NCI-H526 (cell line): ENCODE measurements at places on chromosomes 13 and 19.

GRCh38 chr13:44917589-44918325 is 71.5 kb downstream of the NUFIP1 start:
- DNase-seq, result peak; percentile 95

DNA sequence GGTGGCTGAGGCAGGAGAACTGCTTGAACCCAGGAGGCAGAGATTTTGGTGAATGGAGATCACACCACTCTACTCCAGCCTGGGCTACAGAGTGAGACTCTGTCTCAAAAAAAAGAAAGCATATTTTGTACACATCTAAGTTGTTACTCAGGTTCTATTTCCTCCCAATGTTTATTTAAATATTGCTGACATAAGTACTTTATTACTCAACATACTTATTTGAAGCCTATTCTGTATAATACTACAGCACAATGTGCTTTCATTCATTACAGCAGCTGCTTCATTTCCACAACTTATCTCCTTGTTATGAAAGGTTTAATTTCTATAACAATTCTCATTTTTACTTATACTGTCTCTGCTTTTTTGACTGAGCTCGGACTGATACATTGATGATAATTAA is 495.7 kb downstream of the SLITRK1 start:
- DNase-seq, result no peak

GRCh38 chr13:104355041-104355670 is 1288.9 kb upstream of the SLC10A2 start:
- no peak for DNase-seq

- no peak for DNase-seq
Observed at GRCh38 chr19:51816711-51817110, 21.8 kb downstream of the FPR3 start.

- peak; percentile 14 for DNase-seq
Observed at GRCh38 chr13:65966991-65967451, 1263.1 kb downstream of the PCDH9 start.

- DNase-seq, result no peak
Observed at GRCh38 chr19:32238076-32238475, 107.3 kb upstream of the ZNF507 start.

DNA sequence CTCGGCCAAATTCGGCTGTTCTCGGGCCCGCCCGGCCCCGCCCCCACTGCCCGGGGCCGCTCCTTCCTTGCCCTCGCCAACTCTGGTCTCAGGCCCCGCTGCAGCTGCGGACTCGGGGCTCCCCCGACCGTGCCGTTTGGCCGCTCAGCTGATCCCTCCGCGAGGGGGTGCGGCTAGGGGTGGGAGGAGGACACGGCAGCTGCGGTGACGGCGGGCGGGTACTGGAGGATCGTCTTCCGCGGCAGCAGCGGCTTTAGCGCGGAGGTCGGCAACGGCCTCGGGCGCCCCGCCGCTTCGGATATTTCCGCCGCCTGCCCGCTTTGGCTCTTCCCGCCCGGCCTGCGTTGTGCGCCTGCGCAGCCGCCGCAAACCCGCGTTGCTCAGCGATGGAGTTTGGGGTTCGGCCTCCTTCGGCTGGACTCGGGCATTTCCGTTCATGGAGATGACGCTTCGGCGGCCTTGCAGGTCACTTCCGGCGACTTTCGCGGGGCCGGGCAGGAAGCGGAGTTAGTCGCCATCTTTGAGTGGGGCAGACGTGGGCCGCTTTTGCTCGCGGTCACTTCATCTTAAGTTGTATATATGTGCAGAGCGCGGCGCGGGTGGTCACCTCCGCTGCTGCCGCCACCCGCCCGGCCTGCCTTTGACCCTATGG is 338 bp upstream of the UBE2M start:
- no peak for DNase-seq

- DNase-seq, result no peak
Observed at GRCh38 chr13:73204952-73205351, 146.1 kb downstream of the KLF5 start.

GRCh38 chr19:16456652-16457194 is 15.0 kb downstream of the EPS15L1 start:
- DNase-seq, result no peak

DNA sequence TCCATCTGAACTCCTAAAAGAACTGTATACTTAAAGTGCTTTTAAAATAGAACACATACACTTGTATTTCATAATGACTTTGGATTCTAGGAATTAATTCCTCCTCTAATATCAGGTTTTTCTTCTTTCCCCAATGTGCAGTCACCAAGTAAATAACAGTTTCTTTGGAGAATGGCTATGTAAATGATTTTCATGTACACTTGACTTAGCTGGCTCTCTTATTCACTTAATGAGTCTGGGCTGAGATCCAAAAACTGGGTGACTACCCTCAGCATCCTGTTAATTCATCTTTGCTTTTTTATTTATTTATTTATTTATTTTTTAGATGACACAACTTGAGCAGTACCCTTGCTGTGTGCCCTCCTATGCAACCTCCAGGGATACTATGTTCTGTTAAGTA is 1003.7 kb downstream of the SLITRK1 start:
- no peak for DNase-seq

DNA sequence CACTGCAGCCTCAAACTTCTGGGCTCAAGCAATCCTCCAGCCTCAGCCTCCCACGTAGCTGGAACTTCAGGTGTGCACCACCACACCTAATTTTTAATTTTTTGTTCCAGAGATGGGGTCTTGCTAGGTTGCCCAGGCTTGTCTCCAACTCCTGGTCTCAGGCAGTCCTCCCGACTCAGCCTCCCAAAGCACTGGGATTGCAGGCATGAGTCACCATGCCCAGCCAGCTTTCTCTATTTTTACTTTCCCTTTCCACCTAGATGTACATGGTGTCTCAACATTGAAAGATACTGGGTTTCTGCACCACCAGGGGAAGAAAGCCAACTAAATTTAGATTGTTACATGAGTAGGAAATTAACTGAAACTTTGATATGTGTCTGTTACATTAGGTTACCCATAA is 13.8 kb upstream of the ZNF846 start:
- DNase-seq, result no peak

DNA sequence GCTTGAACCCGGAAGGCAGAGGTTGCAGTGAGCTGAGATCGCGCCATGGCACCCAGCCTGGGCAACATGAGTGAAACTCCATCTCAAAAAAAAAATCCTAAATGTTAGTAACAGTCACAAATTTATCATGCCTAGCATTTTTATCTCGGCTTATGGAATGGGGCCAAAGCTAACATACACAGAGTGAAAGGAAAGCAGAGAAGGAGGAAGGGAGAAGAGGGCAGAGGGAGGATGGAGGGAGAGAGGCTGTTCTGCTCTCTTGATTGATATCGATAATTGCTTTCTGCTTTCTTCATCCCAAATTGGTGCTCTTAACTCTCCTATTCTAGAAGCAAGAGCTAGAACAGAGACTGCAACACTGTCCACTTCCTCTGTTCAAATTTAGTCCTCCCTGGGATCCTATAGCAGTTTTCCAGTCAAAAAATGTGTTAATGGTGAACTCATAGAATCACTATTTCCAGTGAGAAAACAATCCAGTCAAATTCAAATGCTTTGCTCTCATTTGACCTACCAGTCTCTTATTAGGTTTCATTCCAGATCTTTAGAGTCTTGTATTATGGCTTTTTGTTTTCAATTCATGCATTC is 15.8 kb upstream of the TUBGCP3 start:
- no peak for DNase-seq

DNA sequence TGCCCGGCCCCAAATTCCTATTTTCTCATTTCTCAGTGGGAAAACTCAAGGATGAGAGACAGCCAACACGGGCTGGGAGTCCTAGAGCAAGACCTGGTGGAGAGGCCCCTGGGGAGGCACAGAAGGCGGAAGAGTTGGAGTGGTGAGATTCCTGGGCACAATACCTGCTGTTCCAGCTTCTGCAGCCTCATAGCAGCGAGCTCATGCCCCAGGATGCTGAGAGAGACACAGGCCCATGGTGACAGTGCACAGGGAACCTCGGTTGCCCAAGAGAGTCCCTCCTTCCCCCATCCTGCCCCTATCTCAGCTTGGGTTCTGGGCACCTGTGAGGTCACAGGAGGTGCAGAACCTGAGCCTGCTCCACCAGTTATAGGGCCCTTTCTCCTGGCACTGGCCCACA is 1.4 kb downstream of the TULP2 start:
- DNase-seq, result no peak

DNA sequence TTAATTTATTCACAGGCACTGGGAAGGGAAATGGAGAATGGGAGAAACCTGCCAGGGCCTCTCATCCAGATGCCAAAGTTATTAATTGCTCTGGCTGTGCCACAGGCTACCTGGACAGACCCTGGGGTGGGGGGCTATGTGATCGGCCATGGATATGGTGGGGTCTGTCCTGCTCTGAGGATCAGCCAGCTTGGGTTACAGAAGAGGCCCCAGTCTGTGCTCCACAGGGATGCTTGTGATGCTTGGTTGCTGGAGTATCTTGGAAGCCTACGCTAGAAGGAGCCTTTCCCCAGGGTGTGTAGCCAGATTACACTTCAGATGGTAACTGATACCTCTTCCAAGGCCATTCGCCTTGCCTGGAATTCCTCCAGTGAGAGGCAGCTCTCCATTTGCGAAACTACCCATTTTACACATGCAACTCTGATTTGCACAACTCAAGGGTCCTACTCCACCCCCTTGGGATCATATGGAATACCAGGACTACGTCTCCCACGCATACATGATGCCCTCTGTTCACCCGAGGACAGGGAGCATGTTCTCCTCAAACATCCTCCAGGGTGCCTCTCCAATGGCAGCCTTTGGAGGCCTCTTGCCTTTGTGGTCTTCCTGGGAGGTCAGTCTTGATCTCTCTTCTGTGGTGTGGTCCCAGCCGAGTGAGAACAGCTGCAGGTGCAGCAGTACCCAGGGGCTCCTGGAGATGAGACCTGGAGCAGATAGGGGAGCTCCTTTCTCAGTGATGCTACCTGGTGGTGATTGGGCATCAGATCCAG is 186.6 kb upstream of the TSHZ3 start:
- no peak for DNase-seq

DNA sequence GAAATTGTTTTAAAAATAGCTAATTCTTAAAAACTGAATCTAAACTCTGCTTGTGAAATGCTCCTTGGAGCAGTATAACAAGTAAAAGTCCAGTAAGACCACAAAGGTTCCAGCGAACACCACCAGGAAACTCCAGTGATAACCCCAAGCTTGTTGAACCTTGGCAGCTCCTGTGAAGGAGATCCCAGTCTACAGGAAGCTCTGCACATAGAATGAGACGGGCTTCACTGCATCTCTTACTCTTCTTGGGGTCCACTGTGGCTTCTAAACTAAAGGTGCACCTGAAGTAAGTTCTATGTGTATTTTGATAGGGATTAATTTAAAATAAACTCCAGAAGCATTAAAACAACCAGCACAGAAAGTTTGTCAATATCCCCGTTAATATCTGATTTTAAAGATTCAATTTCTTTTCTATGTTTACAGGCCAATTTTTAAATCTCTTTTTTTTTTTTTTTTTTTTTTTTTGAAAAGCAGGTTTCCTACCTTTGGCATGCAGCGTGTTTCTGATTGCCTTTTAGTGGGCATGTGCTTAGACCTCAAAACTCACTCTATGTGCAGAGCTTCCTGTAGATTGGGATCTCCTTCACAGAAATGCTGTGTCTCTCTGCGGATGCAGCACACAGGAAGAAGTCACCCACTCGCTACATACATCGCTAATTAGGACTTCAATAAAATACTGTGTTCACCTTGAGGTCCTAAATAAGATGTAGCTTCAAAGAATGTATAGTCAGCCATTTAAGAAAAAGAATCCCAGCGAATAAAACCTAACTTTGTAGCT is 508.5 kb downstream of the KLF12 start:
- no peak for DNase-seq

DNA sequence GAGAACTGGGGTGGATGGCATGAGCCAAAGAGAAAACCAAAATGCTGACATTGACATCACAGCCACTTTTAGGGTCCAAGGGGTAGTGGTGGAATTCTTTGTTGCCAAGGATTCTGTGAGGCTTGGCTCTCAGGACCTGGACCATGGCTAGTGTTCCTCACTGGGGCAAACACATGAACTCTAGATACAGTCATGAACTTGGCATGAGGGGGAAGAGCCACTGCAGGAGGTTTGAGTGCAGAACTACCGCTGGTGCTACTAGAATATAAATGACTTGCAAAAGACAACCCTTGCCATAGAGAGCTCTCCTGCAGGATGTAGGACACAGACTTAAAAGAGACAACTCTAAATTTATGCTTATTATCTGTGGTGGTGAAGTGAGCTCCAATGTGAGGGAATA is 29.8 kb upstream of the FRY start:
- DNase-seq, result no peak

DNA sequence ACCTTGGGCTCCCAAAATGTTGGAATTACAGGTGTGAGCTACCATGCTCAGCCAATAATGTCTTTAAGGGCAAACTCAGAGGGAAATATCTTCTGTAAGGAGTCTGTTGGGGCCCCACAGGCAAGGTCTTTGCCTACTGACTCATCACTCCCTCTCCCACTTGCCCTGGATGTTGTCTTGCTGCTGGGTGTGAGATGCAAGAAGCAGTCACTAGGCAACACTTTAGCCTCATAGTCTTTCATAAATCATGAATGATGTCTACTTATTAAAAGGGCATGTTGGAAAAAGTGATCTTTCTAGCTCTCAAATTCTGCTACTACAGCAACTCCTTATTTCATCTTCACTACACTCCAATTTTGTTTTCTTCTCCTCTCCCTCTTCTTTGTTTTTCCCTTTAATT is 34.6 kb upstream of the SLC10A2 start:
- DNase-seq, result no peak

- DNase-seq, result no peak
Observed at GRCh38 chr13:90648497-90648896, 699.0 kb upstream of the MIR17HG start.

- peak; percentile 100 for DNase-seq
Observed at GRCh38 chr13:77326905-77327604, at the start of gene MYCBP2. Gene MYCBP2 (minus strand): TSS chr13:77327094. CDS start chr13:77326775, 319 bp downstream.

GRCh38 chr13:99617474-99618255 is 116.4 kb downstream of the TM9SF2 start:
- peak; percentile 83 for DNase-seq

DNA sequence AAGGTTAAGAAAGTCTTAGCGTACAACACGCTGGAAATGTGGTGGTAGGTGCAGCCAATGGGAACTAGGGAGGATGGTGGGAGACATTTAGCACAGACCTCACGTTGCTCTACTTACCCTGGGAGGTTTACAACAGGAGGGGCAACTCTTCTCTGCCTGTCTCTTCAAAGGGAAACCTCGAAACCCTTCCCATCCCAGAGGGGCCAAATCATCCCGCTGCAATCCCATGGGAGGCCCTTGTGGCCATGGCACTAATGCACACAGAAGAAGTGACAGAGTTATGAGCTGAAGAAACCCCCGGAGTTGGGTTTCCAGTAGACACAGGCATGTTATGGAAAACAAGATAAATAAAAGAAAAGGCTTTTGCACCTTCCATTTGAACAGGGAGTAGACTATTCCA is 35.6 kb downstream of the SHISA2 start:
- peak; percentile 15 for DNase-seq

GRCh38 chr13:34243403-34243802 is 425.5 kb downstream of the RFC3 start:
- DNase-seq, result peak; percentile 71

- no peak for DNase-seq
Observed at GRCh38 chr13:104309431-104309830, 1243.2 kb upstream of the SLC10A2 start.

GRCh38 chr19:38952395-38953165 is 21.8 kb downstream of the MRPS12 start:
- peak; percentile 75 for DNase-seq
